ENCODE measurements at places on chromosomes 2 and 18.

- DNase-seq: no peak
Measured at GRCh38 chr2:222447131-222447530, 22.8 kb downstream of the SGPP2 start.

DNA sequence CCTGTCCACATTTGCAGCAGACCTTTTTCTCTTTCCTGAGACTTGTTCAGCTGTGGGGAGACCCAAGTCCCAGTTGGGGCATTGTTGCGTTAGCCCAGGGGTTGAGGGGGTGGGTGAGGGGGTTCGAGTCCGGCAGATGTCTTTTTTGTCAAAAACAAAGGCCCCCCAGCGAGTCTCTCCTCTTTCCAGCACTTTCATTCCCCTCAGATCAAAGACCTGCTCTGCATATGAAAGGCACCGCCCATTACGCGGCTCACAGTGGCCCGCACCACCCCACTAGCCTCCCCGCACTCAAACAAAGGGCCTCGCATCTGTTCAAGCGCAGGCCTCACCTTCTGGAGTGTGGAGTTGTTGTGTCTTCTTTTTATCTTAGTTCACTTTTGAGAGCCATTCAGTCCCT, 25.2 kb downstream of the TRABD2A start:
- DNase-seq: no peak

DNA sequence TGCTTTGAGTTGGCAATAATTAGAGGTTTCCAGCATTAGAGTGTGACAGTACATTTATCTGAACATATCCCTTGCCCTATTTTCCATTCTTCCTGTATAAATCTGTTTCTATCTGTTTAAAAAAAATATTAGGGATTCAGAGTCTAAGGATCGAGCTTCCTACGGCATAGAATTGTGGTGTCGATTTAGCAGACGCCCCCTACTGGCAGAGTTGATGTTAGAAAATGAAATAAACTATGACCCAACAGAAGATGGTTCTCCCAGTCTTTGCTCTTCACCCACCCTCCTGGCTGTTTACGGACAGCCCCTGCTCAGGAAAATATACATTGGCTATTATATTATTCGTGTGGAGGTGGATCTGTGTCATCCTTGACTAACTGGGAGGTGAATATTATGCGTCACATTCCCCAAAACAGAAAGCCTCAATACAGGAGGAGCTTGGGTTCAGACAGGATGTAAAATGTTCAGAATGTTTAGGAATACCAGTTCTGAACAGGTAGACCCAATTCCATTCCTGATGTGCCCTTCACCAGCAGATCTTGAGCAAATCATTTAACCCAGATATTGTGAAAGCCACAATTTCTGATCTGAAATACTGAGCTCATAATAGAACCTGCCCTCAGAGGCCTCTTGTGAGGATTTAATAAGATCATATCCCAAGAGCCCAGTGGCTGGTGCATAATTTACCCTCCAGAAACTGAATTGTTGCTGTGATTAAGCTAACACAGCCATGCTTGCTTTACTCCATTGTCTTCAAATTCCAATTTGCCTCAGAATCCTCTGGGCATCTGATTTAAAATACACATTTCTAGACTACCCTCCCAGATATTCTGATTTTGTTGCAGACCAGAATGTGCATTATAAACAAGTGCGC, 10.8 kb upstream of the ERMN start:
- peak; percentile 26 for DNase-seq

GRCh38 chr2:240795454-240795853, 24.6 kb downstream of the KIF1A start:
- DNase-seq: no peak

DNA sequence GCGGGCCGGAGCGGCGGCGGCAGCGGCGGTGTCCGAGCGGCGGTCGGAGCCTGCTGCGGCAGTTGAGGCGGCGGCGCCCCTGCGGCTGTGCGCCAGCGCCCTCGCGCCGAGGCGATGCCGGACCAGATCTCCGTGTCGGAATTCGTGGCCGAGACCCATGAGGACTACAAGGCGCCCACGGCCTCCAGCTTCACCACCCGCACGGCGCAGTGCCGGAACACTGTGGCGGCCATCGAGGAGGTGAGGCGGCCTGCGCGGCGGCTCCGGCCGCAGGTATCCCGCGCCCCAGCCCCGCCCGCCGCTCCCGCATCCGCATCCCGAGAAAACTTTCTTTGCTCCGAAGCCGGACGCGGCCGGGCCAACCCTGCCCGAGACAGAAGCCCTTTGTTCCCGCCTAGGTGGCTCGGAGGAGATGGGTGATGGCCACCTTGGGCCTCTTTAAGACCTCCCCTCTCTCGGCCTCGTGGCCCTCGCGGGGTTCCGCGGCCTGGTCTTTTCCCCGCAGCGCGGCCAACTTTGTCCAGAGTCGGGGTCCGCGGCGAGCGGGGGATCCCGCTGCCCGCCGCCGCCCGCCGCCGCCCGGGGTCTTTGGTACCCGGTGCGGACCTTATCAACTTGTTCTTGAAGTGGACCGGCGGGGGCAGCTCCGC, 504 bp downstream of the ASAP2 start:
- DNase-seq: peak; percentile 5

- no peak for DNase-seq
Measured at GRCh38 chr2:221529943-221530652, 42.0 kb downstream of the EPHA4 start.
